Hematopoietic multipotent progenitor cell treated with erythropoietin and hydrocortisone succinate and interleukin-3 and kit ligand, for 4 days (in vitro differentiated cells): ENCODE measurements at places on chromosomes 5 and 9.

DNA sequence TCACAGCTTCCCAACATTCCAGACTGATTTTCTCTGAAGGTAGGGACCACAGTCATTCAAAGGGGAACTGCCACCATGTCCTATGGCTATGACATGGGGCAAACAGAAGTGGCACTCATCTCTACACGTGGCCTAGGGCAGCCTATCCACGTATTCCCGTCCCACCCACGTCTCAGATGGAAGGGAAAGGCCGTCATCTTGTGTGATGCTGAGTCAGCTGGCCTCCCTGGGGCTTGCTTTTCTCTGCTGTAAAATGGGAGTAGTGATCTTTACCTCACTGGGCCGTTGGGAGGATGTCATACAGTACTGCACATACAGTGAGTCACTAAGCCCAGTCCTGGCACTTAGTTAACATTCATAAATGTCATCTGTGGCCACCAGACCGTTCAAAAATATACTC is 72.3 kb downstream of the RAPGEF1 start:
- no peak for DNase-seq

GRCh38 chr9:95801797-95802196 is 73.7 kb upstream of the ERCC6L2 start:
- no peak for DNase-seq

GRCh38 chr9:114921171-114921570 is 9.2 kb downstream of the TNFSF8 start:
- no peak for DNase-seq

DNA sequence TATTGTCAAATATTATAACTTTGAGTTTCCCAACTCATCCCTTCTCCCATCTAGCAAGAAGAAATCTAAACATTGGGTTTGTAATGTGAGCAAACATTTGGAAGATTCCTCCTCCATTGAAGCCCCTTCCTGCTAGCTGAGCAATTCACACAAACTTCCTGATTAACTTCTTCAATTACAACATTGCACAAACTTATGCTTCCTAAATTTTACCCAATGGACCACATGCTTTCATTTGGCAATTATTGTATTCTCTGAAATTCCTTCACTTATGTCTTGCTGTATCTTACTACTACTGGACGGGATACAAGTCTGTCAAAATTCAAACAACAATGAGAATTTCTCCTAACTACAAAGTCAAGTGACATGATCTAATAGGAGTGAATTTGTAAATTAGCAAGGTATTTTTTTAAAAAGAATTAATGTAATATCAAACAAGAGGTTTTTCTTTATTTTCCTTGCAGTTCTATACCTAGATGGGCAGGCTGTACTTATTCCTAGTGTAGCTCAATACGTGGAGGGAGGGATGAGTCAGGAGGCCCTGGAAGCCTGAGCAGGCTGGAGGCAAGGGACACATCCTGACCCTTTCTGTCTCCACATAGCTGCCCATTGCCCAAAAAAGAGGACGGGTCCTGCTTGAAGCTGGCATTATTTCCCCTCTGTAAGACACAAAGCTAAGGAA is 11.8 kb upstream of the IFNW1 start:
- peak; percentile 14 for DNase-seq

GRCh38 chr9:95025213-95026147 is 292.0 kb downstream of the FANCC start:
- DNase-seq = peak; percentile 24

DNA sequence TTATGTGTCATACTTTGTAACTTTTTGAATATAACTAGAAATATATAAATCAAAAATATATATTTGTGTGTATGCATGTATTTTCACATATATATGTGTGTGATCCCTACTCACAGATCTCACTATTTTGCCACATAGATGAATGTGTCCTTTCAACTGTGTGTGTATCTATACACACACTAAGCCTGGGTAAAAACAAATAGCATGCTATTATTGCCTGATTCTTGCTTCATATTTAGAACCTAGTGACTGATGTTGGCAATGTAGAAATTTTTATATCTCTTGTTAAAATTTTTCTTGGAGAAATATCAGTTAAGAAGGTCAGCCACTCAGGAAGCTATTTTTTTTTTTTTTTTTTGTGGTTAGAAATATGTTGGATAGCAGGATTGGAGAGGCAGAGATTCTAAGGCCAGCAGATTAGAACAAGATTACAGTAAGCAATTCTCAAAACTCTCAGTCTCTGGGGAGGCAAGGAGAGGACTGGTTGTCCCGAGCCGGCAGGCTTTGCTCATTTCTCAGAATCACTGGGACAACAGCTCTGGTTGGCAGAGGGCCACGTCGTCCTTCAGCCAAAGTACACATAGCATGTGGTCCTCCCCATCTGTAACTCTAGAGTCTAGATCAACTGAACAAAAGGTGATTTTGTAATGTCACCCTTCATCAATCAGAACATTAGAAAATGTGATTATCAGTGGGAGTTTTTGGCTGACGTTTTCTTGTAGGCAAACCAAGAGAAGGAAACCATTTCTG is 19.7 kb downstream of the C6 start:
- no peak for DNase-seq
